CD4-positive, alpha-beta T cell treated with Interleukin-2 at 100 ng/mL for 4 hours (primary cell): ENCODE measurements at places on chromosomes 16 and 17.
A peak's percentile ranks its signal among the peaks of the same experiment; 100 is the strongest.

- DNase-seq: no peak
These were observed 97.5 kb upstream of the ASIC2 start for GRCh38 chr17:33390479-33391176.

GRCh38 chr16:3646348-3646920 lies 8.1 kb upstream of the DNASE1 start:
- no peak for DNase-seq

GRCh38 chr16:56190677-56191155 lies 573 bp upstream of the GNAO1 start:
- no peak for DNase-seq

- DNase-seq: peak; percentile 44
These were observed 72.6 kb downstream of the CLEC16A start for GRCh38 chr16:11016993-11017392.

DNA sequence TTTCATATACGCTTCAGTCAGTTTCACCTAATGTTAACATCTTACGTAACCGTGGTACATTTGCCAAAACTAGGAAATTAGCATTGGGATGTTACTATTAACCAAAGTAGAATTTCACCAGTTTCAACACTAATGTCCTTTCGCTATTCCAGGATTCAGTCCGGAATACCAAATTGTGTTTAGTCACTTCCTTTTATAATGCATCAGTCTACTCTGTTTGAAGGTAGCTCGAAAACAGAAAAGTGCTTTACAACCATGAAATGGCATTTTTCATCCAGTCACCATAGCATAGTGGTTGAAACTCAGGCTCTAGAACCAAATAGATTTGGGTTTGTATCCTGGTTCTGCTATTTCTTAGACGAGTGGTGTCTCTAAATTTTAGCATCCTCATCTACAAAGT lies 29.4 kb downstream of the AP2B1 start:
- no peak for DNase-seq

DNA sequence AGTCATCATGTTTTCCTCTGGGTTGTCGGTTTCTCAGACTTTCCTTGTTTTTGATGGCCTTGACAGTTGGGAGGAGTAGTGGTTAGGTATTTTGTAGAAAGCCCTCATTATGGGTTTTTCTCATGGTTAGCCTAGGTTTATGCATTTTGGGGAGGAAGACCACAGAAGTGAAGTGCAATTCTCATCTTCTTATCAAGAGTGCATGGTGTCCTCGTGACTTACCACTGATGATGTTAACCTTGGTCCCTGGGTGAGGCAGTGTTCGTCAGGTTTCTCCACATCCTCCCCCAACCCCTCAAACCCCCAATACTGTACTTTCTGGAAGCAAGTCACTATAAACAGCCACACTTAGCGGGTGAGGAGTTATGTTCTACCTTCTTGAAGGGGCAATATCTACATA lies 42.3 kb downstream of the BPTF start:
- DNase-seq: no peak

- no peak for DNase-seq
These were observed 363.5 kb upstream of the EEF2KMT start for GRCh38 chr16:5461141-5461540.

GRCh38 chr17:9023392-9024218 lies 2.3 kb downstream of the NTN1 start:
- DNase-seq: no peak

- no peak for DNase-seq
These were observed 99.3 kb upstream of the SOX9 start for GRCh38 chr17:72021417-72022041.

DNA sequence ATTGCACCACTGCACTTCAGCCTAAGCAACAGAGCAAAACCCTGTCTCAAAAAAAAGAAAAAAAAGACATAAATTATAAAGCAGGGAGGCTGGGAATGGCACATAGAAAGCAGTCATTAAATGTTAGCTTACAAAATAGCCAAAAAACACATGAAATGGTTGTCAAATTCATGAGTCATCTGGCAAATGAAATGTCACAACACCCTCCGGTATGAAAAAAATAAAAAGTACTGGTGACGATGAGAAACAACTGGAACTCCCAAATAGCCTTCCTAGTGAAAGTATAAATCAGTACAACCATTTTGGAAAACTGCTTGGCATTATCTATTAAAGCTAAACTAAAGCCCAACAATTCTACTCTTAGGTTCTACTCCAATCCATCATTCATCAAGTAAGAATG lies 3.5 kb upstream of the KATNB1 start:
- no peak for DNase-seq

DNA sequence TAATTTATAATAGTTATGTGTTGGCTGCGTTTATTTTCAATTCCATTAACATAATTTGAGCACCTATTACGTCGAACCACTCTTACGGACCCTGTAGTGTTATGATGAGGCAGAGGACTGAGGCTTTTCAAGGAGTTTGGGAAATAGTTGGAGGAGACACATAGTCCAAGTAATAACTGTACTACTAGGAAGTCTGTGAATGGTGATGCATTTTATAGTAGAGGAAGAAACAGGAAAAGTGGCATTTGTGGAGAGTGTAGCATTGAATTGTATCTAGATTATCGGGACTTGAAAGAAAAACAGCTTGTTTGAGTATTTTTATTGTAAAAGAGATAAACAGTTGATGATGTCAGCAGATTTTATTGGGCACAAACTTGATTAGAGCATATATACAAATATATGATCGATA lies 1.7 kb downstream of the NFATC3 start:
- DNase-seq: no peak

- DNase-seq: no peak
These were observed 65.3 kb downstream of the RAB11FIP4 start for GRCh38 chr17:31456814-31457213.

- DNase-seq: no peak
These were observed 1.9 kb upstream of the SLC5A2 start for GRCh38 chr16:31480851-31481536.

GRCh38 chr16:62404842-62405611 lies 368.8 kb upstream of the CDH8 start:
- DNase-seq: no peak

- DNase-seq: no peak
These were observed 54.4 kb downstream of the SIAH1 start for GRCh38 chr16:48330841-48331192.

GRCh38 chr17:40065769-40066510 lies 3.2 kb downstream of the THRA start:
- no peak for DNase-seq

DNA sequence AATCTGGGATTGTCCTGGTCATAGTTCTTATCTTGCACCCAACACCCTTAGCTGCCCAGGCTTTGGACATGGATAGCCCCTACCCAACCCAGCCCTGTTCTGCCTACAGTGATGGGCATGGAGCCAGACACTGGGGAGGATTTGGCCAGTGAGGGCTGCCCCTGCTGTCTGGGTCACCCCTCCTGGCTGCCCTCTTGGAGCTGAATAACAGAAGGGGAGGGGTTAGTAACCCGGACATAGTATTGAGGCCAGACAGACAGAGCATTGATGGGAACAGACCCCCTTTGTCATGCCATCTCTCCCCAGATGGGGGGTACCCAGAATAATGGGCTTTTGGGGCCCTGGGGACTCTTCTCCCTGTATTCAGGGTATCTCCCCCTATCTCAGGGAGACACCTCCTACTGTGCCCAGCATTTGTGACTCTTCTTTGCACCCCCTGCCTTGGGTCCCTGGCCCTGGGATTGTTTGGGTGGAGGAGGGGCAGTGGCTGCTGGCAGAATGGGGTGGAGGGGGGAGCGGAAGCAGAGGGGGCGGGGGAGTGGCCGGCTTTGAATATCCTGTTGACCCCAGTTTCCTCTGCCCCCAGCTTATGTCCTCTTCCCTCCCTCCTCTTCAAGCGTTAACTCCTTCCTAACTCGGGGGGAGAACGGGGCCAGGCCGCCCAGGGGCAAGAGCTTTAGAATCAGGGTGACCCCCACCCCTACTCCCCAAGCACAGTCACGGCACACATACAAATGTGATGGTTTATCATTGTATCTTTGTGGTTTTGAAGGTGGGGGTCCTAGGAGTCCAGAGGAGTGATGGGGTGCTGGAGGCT lies 17.0 kb downstream of the GJD3 start:
- no peak for DNase-seq

DNA sequence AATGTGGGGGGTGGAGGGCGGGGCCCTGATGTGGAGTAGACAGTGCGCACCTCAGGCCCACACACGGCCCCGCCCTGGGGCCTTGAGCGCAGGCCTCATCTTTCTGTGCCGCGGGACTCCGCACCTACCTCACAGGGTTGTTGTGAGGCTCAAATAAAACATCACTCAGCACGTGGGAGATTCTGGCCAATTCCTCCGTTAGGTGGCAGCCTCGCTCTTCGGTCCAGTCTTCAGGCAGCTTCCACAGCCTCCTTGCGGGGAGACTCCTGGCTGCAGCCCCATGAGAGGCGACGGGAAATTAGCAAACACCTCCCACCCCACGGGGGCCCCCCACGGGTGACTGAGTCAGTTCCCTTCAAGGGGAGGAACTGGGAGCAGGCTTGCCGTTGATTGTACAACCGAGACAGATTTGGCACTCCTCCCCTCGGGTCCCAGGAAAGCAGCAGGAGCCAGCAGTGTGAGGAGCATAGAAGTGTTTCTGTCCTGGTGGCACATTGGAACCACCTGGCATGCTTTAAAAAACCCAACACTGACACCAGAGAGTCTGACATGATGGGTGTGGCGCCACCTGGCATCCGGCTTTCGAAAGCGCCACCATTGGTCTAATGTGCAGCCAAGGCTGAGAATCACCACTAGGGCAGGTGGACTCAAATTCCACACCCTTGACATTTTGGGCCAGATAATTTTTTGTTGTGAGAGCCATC lies 7.6 kb downstream of the MRM1 start:
- no peak for DNase-seq

- no peak for DNase-seq
These were observed 12.1 kb downstream of the CDR2L start for GRCh38 chr17:74999523-74999922.

- no peak for DNase-seq
These were observed 26.2 kb upstream of the CCL1 start for GRCh38 chr17:34389126-34389750.

- no peak for DNase-seq
These were observed 6.6 kb downstream of the ZSCAN10 start for GRCh38 chr16:3092501-3092941.

- no peak for DNase-seq
These were observed 17.2 kb downstream of the CASKIN2 start for GRCh38 chr17:75498039-75498725.

GRCh38 chr16:13552062-13552959 lies 367.6 kb upstream of the ERCC4 start:
- DNase-seq: no peak

DNA sequence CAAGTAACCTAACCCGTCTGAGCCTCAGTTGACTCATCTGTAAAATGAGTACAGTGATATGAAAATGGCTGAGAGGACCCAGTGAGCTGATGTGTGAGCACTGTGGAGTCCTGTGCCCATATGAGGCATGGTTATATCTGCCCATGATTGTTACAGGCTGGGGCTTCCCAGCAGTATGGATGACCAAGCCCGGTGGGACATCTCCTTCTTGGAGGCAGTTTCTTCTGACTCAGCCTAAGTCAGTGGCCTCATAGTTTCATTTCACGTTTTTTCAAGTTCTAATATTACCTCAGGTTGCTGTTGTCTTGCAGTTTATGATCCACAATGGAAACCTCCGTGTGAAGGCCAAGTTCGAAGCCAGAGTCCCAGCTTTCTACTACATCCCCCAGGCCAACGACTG lies 4.8 kb downstream of the ADAP2 start:
- DNase-seq: no peak

DNA sequence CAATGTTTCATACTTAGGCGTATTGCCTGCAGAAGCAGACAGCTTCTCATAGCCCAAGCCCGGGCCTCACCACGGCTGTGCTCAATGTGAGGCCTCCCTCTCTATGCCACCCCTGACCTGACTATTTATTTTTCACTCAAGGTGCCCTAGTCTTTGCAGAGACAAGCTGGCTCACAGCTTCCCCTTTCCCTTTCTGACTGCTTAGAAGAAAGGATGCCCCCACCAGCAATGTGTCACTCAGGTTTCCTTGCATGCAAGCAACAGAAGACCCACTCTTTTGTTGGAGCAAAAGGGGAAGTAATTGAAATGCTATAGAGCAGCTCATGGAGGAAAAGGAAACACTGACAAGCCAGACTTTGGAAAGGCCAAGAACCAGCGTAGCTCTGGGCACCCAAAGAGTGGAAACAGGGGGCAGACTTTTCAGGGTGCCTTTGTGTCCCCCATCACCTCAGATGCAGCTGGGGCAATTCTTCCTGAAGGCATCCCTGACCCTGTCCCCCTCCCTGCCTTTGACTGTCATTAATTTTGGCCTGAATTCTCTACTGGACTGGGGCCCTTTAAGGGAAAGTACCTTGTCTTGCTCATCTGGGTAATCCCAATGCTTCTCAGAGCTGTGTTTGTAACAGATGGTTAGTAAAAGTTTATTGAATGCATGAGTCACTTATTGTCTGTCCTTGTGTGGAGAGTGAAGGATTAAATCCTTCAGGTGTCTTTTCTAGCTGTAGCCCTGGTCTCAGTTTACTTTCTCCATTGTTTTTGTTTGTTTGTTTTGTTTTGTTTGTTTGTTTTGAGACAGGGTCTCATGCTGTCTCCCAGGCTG lies 17.8 kb downstream of the RGS9 start:
- peak; percentile 26 for DNase-seq

DNA sequence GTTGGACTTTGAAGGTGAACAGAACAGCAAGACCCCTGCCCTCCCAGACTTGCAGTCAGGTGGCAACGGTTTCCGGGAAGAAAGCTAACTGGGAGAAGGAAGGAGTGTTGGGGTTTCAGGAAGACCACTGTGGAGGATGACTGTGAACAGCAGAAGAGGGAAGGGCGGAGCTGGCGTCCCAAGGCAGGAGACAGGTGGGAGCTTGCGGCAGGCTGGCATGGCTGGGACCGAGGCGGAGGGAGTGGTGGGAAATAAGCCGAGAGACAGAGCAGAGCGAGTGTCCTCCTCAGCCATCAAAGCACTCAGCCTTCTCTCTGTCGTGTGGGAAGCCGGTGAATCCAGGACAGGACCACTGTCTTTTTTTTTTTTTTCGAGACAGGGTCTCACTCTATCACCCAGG lies 108.5 kb upstream of the CACNG5 start:
- no peak for DNase-seq

DNA sequence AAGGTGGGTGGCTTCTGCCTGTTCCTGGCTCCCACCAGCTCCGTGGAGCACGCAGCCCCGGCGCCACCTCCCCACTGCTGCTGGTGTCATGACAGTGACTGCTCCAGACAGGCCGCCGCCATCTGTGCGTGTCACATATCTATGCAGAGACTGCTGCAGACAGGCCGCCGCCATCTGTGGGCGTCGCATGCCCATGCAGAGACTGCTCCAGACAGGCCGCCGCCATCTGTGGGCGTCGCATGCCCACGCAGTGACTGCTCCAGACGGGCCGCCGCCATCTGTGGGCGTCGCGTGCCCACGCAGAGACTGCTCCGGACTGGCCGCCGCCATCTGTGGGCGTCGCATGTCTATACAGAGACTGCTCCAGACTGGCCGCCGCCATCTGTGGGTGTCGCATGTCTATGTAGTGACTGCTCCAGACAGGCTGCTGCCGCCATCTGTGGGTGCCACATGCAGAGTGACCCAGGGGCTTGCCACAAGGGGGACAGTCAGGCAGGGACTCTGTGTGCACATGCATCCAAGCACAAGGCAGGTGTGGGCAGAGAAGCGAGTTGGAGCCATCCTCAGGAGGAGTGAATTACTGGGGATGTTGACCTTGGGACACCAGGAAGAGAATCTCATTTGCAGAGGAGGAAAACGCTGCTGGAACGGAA lies 3.3 kb upstream of the FN3KRP start:
- no peak for DNase-seq
